ENCODE measurements at places on chromosomes 5 and 9.

- no peak for DNase-seq
Observed at GRCh38 chr9:95229230-95229915, 88.1 kb downstream of the FANCC start.

- no peak for DNase-seq
Observed at GRCh38 chr5:22889720-22890119, 36.6 kb upstream of the CDH12 start.

GRCh38 chr9:21974722-21975409 is 19.3 kb downstream of the CDKN2A start:
- DNase-seq: peak; percentile 30

- no peak for DNase-seq
Observed at GRCh38 chr5:26986985-26987384, 51.4 kb downstream of the CDH9 start.

DNA sequence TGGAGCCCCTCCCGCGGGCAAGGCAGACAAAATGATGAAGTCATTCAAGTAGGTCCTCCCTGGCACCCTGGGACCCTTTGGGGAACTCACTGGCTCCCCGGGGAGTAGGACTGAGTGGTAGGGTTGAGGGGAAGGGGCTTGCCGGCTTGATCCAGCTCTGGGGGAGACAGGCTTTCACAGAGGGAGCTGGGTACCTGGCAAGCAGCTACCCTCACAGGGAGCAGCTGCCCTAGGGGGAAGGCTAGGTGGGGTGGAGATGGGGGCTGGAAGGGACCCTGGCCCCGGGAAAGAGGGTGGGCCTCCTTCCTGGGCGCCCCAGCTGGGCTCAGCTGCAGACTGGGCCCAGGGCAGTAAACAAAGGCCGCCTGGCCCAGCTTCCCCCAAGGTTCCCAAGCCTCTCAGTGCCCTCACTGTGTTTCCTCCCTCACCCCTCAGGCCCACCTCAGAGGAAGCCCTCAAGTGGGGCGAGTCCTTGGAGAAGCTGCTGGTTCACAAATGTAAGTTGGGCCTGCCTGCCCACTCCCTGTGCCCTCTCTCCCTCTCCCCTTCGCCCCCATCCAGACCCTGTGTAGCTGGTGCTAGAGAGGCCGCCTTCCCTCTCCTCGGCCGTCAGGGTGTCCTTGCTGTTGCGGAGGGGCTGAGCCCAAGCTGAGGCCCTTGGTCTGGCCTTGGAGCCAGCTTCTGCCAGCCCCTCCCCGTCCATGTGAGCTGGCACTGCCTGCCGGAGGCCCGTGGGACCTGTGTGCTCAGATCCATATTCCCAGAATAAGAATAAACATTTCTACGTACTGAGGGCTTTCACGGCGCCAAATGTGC is 131.2 kb downstream of the RGS3 start:
- no peak for DNase-seq

GRCh38 chr5:144333336-144333920 is 162.8 kb downstream of the KCTD16 start:
- DNase-seq: no peak

DNA sequence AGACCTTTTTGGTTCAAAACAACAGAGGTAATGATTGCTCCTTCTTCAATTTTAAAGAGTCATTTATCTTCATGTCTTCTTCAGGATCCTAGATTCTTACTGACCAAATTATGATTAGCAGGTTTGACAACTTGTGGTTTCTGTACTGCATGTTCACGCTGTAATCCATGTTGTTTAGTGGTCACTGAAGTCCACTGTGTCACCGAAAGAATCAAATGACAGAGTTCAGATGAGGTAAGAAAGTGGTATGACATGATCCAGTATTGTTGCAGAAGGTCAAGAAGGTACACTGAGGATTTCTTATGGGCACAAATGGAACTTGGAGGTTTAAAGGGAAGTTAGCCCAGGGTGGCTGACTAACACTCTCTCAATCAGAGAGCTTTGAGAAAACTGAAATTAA is 649.2 kb downstream of the EFNA5 start:
- DNase-seq: no peak

- DNase-seq: no peak
Observed at GRCh38 chr9:116342061-116342460, 188.5 kb downstream of the PAPPA start.

All from CD4-positive, alpha-beta T cell treated with Interleukin-4 for 4 hours (primary cell).